ENCODE measurements at places on chromosomes 12 and 14.

GRCh38 chr14:88166616-88167015 lies 156.5 kb downstream of the KCNK10 start:
- peaks cover 8% of the 10 kb centered on the region for H3K4me1 ChIP-seq
- no peak overlapping the region for H3K27ac ChIP-seq
- no peak for DNase-seq
- no peak overlapping the region for H3K4me3 ChIP-seq

- no peak overlapping the region for H3K4me3 ChIP-seq
- no peaks in the 10 kb centered on the region for H3K36me3 ChIP-seq
- H3K27ac ChIP-seq = no peak overlapping the region
- DNase-seq = no peak
- no peaks in the 10 kb centered on the region for H3K27me3 ChIP-seq
- no peaks in the 10 kb centered on the region for H3K4me1 ChIP-seq
Measured at GRCh38 chr12:88227263-88227662, 85.2 kb downstream of the TMTC3 start.

DNA sequence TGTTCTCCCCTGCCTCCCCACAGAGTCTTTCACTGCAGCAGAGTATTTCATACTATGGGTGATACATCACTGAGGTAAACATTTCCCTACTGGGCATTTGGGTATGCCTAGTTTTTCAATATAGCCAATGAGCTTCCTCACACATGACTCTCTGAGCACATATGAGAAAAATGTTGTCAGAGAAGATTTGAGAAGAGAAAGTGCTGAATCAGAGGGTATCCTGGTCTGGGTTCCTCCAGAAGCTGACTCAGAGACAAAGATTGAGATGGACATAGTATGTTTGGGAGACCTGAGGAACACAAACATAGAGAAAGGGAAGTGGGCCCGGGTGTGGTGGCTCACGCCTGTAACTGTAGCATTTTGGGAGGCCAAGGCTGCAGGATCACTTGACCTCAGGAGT lies 12.6 kb downstream of the SLC8B1 start:
- no peak overlapping the region for H3K27ac ChIP-seq
- H3K4me3 ChIP-seq = no peak overlapping the region
- peaks cover 7% of the 10 kb centered on the region for H3K36me3 ChIP-seq
- H3K27me3 ChIP-seq = no peaks in the 10 kb centered on the region

DNA sequence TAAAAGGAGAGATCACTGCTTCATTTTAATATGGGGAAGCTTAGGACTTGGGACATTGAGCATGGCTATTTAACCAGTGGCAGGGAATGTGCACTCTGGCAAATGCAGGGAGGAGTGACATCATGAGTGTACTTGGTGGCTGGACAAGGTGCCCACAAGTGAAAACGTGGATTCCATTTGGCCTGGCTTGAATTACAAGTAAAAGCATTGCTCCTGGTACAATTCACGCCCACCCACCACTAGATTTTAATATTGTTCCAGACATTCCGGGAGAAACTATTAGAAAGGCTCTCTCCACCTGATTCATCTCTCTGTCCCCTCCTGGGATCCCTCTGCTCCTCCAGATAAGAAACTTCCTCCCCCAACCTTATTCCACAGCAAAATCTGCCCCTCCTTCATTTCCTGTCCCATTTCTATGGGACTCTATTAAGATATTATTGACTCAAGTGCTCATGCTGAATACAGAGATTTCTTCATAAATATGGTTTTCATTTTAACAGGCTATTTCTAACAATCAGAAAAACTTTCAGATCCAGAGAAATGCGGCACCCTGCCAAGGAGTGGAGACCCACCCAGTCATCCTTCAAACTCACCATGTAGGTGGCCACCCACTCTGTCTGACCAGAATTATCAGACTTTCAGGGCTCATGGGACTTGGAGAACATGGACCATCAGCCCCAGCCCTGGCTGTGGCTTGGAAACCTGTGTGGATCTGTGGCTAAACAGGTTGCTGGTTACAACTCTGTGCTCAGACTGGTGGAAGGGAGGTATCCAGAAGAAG lies 43.2 kb downstream of the SSPN start:
- H3K4me1 ChIP-seq = peaks cover 8% of the 10 kb centered on the region
- no peaks in the 10 kb centered on the region for H3K27me3 ChIP-seq
- H3K4me3 ChIP-seq = no peak overlapping the region
- no peak for DNase-seq

DNA sequence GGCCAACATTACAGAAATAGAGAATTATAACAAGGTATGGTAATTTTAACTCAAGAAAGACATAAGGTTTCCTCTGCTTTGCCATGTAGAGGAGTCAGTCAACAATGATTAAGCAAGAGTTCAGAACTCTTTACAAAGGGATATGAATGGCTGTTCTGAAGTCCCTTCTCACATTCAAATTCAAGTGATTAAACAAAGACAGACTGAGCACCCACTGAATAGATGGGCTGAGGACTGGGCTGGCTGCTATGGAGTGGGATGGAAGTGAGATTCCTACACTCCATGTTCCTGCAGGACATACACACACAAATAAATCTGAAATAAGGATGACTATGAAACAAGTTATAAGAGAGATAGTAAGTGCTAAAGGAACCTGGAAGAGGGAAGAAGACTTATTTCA lies 199.0 kb upstream of the GRIP1 start:
- no peak overlapping the region for H3K27ac ChIP-seq
- H3K4me3 ChIP-seq = no peak overlapping the region
- no peaks in the 10 kb centered on the region for H3K27me3 ChIP-seq
- DNase-seq = no peak
- no peaks in the 10 kb centered on the region for H3K36me3 ChIP-seq
- peaks cover 17% of the 10 kb centered on the region for H3K4me1 ChIP-seq

GRCh38 chr12:78431931-78432330 lies 432.6 kb upstream of the SYT1 start:
- no peak overlapping the region for H3K27ac ChIP-seq
- DNase-seq = no peak
- H3K27me3 ChIP-seq = no peaks in the 10 kb centered on the region
- no peaks in the 10 kb centered on the region for H3K4me1 ChIP-seq

- H3K4me3 ChIP-seq = peak overlapping the region; percentile 92
- H3K27me3 ChIP-seq = no peaks in the 10 kb centered on the region
- H3K36me3 ChIP-seq = peaks cover 22% of the 10 kb centered on the region
Measured at GRCh38 chr12:28191051-28192048, 1.1 kb downstream of the CCDC91 start.

DNA sequence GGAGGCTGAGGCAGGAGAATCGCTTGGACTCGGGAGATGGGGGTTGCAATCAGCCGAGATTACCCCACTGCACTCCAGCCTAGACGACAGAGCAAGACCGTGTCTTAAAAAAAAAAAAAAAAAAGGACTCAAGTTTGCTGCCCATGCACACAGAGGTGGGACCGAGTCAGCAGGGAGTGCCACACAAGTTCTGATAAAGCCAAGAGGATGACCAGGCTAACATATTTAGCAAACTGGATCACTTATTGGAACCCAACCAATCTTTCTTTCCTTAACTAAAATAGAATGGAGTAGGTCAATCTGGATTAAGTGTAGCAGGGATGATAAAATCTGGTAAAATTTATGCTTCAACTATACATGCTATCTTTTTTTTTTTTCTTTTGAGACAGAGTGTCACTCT lies 190.4 kb upstream of the FOXN3 start:
- H3K27me3 ChIP-seq = no peaks in the 10 kb centered on the region
- peaks cover 9% of the 10 kb centered on the region for H3K36me3 ChIP-seq
- DNase-seq = no peak
- H3K4me1 ChIP-seq = no peaks in the 10 kb centered on the region
- no peak overlapping the region for H3K27ac ChIP-seq

GRCh38 chr14:104595911-104596450 lies 8.6 kb downstream of the TMEM179 start:
- no peak for DNase-seq
- no peaks in the 10 kb centered on the region for H3K36me3 ChIP-seq
- peaks cover 11% of the 10 kb centered on the region for H3K4me1 ChIP-seq
- peaks cover 8% of the 10 kb centered on the region for H3K27me3 ChIP-seq
- no peak overlapping the region for H3K27ac ChIP-seq

DNA sequence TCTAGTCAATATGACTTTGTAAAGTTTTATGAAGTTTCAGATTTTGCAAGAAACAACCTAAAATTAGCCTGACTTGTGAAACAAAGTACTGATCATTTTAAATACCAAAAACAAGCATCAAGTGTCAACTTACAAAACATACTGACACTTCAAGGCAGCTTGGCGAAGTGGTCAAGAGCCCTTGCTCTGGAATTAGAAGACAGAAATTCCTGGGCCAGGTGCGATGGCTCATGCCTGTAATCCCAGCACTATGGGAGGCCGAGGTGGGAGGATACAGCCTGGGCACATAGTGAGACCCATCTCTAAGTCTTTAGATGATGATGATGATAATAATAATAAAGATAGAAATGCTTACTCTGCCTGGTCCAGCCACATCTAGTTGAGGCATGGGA lies 45.4 kb upstream of the NR2C1 start:
- no peak overlapping the region for H3K4me3 ChIP-seq
- no peaks in the 10 kb centered on the region for H3K27me3 ChIP-seq
- peaks cover 6% of the 10 kb centered on the region for H3K4me1 ChIP-seq
- no peaks in the 10 kb centered on the region for H3K36me3 ChIP-seq
- DNase-seq = no peak
- no peak overlapping the region for H3K27ac ChIP-seq

- peaks cover under 1% of the 10 kb centered on the region for H3K27me3 ChIP-seq
- no peak for DNase-seq
- H3K4me1 ChIP-seq = no peaks in the 10 kb centered on the region
- no peaks in the 10 kb centered on the region for H3K36me3 ChIP-seq
- no peak overlapping the region for H3K27ac ChIP-seq
Measured at GRCh38 chr12:52362118-52362726, 5.1 kb downstream of the KRT85 start.

- no peak overlapping the region for H3K4me3 ChIP-seq
- DNase-seq = no peak
- no peak overlapping the region for H3K27ac ChIP-seq
- no peaks in the 10 kb centered on the region for H3K4me1 ChIP-seq
Measured at GRCh38 chr12:78918268-78918667, 53.7 kb downstream of the SYT1 start.

- H3K4me3 ChIP-seq = no peak overlapping the region
- no peak for DNase-seq
- H3K27ac ChIP-seq = peak overlapping the region; percentile 97
- H3K27me3 ChIP-seq = no peaks in the 10 kb centered on the region
- H3K36me3 ChIP-seq = no peaks in the 10 kb centered on the region
Measured at GRCh38 chr14:102215576-102216250, 76.0 kb downstream of the WDR20 start.

DNA sequence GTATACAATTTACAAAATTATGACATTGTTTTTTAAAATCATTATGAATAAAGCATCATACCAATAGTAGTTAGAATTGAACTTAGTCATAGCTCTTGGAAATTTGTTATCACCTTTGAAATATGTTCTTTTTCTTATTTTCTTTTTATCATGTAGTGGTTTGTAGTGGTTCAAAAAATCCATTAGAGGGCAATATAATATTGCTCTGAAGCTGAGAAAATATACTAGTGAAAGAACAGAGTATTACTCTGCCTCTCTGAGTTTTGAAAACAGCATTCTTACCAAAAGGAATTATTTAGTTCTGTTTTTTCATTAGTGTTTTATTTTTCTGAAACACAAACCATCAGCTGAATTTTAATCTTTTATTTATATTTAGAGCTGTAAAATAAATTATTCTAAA lies 76.2 kb downstream of the PDZRN4 start:
- no peak overlapping the region for H3K27ac ChIP-seq
- H3K4me1 ChIP-seq = peaks cover 24% of the 10 kb centered on the region
- no peaks in the 10 kb centered on the region for H3K27me3 ChIP-seq
- DNase-seq = no peak

- H3K27me3 ChIP-seq = no peaks in the 10 kb centered on the region
- H3K4me3 ChIP-seq = no peak overlapping the region
- no peaks in the 10 kb centered on the region for H3K36me3 ChIP-seq
- H3K4me1 ChIP-seq = no peaks in the 10 kb centered on the region
Measured at GRCh38 chr12:30447061-30447750, 248.5 kb downstream of the IPO8 start.

DNA sequence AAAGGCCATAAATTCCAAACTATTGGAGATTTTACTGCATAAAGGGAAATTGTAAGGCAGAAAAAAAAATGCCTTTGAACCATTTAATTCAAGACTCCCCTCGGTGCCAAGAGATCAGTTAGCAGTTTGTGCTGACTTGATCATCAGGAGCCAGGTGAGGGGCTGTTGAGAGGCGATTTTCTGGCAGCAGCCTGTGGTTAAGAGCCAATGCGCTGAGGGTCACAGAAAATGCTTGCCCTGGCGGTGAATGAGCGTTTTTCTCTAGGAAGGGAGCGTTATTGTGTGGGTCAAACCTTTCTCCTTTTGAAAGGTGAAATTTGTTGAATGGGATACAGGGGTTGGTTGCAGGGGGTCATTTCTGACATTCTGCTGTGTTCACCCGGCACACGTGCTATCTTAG lies 4.7 kb downstream of the SRRM4 start:
- H3K4me1 ChIP-seq = peaks cover 46% of the 10 kb centered on the region
- peaks cover 47% of the 10 kb centered on the region for H3K27me3 ChIP-seq
- H3K4me3 ChIP-seq = no peak overlapping the region
- DNase-seq = no peak
- no peaks in the 10 kb centered on the region for H3K36me3 ChIP-seq

DNA sequence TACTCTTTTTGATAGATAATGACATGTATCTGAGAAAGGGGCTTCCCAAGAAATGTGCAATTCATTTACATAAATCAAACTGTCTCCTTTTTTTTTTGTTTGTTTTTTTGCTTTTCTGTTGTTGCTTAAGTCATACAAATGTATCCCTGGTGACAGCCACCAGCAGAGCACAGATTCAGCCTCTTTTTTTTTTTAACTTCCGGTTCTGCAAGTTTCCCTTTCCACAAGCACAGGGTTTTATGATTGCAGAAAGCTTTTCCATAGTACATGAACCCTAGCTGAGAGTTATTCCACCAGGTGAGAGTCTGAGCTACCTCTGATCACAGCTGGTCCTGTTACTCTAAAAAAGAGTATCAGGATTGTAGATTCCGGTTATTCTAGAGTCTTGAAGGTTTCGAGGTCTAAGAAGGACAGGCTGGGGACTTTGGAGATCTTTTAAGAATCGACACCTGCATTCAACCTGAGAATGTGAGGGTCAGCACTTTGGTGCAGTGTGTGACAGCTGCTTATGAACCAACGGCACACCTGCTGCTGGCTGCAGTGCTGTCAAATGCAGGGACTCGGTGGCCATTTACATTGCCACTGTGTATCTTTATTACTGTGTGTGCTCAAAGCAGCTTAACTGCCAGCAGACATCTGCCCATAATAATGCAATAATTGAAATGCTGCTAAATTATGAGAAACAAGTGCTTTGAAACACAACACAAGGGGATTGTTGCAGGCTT lies 551.7 kb downstream of the NRXN3 start:
- H3K27me3 ChIP-seq = no peaks in the 10 kb centered on the region
- no peak overlapping the region for H3K27ac ChIP-seq
- H3K36me3 ChIP-seq = no peaks in the 10 kb centered on the region
- peaks cover 30% of the 10 kb centered on the region for H3K4me1 ChIP-seq
- no peak overlapping the region for H3K4me3 ChIP-seq
- no peak for DNase-seq

DNA sequence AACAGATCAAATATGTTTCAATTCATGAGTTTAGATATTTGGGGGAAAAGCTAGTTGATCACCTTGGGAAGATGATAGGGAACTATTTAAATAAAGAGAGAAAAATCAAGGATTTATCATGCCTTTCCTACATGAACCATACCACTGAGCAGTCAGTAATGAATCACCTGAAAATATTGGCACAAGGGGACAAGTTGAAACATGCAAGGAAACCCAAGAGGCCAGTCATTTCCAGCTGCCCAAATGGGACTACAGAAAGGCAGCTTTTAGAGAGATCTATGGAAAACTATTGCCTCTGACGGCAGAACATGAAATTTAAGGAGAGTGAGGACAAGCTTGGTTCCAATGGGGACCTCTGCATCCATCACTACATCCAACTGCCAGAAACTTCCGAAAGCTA lies 14.1 kb upstream of the ETV6 start:
- H3K36me3 ChIP-seq = no peaks in the 10 kb centered on the region
- no peaks in the 10 kb centered on the region for H3K27me3 ChIP-seq
- no peak for DNase-seq
- no peak overlapping the region for H3K4me3 ChIP-seq
- H3K4me1 ChIP-seq = no peaks in the 10 kb centered on the region

Data from neural crest cell (in vitro differentiated cells).